Activated CD8-positive, alpha-beta memory T cell treated with anti-CD3 and anti-CD28 coated beads for 24 hours (primary cell): ENCODE measurements at places on chromosomes 3 and 15.

- DNase-seq: peak; percentile 74
These were observed 4.0 kb upstream of the SMCO1 start for GRCh38 chr3:196518966-196519717.

DNA sequence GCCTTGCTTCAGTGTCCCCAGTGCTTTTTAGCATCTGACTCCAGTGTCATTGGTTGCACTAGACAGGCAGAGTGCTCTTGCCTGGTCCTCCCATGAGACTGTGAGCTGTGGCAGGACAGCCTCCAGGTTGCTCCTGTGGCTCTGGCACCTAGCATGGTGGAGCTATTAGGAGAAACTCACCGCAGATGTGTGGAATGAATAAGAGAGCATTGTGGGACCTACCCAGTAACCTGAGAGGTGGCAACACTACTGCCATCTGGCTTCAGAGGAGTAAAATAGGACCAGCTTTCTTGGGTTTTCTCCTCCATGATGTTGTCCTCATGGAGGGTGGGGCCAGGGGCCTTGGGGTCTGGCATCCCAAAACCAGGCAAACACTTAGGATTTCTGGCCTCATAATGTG lies 183.6 kb downstream of the EPHB1 start:
- DNase-seq: no peak

DNA sequence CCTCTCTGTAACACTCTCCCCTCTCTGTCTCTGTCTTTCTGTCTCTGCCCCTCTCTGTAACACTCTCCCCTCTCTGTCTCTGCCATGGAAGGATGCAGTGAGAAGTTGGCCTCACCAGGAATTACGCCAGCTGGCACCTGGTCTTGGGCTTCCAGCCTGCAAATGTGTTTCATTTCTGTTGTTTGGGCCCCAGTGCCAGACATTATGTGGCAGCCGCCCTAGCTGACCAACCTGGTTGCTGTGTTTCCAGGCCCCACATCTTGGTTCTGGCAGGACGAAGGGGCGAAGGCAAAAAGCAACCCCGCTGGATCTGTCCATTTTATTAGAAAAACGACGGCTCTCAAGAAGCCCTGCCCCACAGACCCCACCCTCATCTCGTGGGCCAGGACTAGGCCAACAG lies 5.2 kb upstream of the ZXDC start:
- DNase-seq: no peak

DNA sequence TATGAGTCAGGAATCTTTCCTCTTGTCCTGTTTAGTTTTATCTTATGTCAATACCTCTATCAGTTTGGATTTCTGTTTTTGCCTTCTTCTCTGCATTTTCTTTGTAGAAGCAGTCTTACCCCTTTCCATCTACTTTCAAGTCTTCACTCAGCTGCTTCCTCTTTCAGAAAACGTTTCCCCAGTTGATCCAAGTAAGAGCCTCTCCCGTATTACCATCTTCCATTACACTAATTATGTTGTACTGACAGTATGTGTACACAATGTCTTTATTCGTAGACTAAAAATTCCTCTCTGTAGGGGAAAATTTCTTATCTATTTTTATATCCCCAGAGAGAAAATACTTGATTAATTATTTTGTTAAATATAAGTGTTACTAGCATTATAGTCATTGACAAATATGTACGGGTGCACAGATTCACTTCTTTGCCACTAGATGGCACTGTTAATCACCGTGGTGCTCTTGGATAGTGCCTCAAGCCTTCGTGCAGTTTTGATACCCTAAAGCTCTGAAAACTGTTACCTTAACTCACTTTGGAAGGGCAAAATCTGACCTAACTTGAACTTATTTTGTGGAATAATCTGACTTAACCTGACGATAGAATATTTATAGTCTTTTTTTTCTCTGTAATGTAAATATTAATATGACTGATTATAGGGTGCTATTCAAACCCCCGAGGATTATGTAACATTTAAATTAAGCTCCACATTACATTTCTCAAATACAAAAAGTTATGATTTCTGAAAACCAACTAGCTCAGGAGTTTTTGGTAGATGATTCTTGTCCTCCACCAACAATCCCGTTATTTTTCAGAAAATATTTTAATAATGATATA lies 74.2 kb upstream of the POU1F1 start:
- no peak for DNase-seq

DNA sequence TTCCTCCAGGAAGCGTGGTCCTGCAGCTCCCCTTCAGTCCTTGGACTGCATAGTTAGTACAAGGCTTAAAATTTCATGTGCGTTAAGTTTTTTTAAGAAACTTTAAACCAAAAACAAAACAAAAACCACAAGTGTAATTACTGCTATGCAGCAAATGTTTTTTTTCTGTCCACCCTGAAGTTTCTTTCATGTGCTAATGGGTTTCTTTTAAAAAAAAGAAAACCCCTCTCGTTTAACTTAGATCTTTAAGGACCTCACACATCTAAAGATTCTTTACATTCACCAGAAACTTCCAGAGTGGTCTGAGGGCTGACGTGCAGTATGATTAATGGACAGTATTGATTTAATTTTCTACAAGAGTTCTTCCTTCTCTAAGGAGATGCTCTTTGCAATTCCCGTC lies 72.0 kb upstream of the PYGO1 start:
- DNase-seq: no peak

DNA sequence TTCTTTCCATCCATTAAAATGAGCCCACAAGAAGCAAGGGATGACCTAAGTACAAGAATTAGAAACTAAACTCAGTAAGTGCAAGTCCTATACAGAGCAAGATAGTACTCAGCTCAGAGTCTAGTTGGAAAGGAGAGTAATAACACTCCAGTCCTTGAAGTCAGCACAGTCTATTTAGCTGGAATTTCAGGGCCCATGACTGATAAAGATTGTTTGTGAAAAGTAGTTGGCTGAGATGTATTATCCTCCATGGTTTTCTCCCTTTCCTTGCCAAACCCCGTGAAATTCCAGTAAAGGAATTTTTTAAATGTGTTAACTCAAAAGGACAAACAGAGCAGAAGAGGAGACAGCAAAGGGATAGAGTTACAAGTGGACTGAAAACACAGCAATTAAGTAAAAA lies 127.2 kb upstream of the STT3B start:
- DNase-seq: no peak

GRCh38 chr15:84991014-84991712 lies 9.5 kb downstream of the PDE8A start:
- DNase-seq: no peak

DNA sequence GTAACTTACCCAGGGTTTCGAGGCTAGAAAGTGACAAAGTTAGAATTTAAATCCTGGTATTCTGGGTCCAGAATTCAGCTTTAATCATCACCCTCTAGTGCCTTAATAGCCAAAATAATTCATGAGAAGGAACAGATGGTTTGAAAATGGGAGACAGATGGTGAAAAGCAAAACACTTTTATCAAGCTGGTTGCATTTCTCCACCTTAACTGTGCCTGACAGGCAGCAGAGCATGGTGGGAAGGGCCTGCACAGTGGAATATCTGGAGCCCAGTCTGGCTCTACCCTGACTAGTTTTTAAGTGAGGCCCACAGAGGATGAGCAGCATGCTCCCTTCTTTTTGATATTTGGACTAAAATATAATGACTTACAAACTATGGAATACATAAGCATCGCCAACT lies 35.6 kb upstream of the RASGRP1 start:
- DNase-seq: no peak

DNA sequence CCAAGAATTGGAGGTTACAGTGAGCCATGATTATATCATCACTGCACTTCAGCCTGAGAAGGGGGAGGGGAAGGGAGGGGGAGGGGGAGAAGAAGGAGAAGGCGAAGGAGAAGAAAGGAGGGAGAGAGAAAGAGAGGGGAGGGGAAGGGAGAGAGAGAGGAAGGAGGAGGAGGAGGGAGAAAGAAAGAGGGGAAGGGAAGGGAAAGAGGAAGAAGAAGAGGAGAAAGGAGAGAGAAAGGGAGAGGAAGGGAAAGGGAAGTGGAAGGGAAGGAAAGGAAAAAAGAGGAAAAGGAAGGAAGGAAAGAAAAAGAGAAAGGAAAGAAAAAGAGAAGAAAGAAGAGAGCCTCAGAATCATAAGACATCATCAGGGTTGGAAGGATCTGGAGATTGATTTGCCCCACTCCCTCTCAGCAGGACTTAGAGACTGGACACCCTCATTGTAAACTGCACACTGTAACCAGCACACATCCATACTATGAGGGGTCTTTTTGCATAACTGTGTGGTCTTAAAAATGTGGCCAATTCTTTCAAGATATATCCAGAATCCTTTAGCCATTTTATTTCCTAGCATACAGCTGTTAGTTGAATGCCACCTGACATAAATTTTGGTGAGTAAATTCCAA lies 130.9 kb downstream of the CMSS1 start:
- DNase-seq: no peak

DNA sequence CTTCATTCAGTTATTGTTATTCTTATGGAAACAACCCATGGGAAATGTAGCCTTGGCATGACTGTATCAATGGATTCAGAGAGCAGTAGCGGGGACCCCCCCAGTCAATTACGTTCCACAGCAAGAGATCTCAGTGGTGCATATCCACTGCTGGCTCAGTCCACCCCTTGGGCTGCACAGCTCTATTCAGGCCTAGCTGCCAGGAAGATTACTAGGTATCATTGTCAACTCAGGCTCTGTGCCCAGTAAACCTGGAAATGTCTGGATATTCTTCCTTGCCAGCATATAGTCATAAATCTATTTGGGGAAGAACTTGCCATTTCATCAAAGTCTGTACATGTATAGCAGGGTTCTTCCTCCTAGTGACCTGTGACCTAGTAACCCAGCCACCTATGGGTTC lies 128.1 kb upstream of the CCDC54 start:
- DNase-seq: no peak

- no peak for DNase-seq
These were observed 7.3 kb downstream of the PRR23E start for GRCh38 chr3:127200086-127200691.

DNA sequence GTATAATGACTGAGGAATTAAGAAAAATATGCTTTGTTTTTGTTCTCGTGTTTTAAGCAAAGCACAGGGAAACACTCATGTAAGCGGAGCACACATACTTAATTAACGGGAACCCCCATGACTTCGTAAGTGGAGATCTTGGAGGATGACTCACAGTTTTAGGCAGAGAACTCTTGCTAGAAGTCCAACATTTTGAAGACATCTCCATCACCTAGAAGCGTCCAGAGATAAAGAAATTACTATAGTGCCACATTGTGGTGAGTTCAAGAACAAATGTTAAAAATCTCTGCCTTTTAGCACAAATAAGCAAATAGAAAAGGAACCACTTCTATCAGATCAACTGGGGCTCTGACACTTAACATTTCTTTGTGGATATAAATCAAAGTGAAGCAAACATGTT lies 194.1 kb upstream of the ARHGEF26 start:
- DNase-seq: no peak

GRCh38 chr3:41144631-41145030 lies 54.7 kb upstream of the CTNNB1 start:
- no peak for DNase-seq

DNA sequence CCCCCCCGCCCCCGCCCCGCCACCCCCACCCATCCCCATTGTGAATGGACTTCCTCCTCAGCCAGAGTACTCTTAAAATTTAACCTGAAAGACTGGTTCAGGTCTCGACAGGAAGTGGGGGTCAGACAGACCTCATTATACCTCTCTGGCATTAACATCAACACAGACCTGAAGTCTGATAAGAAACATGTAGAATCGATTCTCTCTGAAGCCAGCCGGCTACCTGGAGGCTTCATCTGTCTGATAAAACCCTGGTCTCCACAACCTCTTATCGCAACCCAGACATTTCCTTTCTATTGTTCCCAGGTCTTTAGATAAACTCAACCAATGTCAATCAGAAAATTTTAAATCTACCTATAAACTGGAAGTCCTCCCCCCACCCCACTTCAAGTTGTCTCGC lies 42.6 kb downstream of the SLCO2A1 start:
- no peak for DNase-seq

DNA sequence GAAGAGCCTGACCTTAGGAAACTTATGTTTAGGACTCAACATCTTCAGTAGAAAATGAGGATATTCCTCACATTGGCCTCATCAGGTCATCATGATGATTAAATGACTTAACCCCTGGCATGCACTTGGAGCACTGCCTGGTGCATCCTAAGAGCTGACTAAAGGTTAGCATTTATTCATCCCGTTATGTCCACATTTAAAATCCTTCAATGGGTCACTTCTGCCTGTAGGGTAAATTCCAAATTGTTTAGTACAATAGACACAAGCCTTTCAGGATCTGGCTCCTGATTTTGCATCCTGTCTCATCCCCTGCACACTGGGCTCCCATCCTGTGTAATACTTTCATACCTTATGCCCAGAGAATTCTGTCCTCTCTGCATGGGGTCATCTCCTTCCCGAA lies 195.2 kb upstream of the MCTP2 start:
- DNase-seq: no peak

DNA sequence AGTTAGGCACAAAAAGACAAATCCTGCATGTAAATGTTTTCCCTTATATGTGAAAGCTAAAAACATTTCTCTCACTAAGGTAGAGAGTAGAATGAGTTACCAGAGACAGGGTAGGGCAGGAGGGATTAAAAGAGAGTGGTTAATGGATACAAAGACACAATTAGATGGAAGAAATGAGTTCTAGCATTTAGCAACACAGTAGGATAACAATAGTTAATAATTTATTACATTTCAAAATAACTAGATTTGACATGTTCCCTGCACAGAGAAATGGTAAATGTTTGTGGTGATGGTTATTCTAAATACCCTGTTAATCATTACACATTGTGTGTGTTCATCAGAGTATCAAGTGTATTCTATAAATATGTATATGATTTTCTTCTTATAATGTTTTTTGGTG lies 1400.7 kb downstream of the OTOL1 start:
- DNase-seq: no peak

DNA sequence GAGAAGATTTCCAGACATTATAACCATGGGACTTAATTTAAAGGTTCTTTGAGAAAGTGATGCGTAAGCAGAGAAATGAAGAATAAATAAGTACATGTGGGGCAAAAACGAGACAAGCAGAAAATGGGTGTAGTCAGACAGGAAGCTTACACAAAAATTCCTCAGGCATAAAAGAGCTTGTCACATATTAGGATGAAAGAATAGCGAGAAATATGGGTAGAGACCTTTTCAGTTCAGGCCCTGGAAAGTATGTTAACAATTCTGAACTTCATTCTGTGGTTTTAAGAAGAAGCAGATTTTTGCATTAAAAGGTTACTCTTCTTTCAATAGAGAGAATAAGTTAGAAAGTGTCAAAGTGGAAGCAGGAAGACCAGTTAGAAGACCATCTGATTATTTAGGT lies 352.4 kb downstream of the ROBO1 start:
- DNase-seq: no peak

- no peak for DNase-seq
These were observed 68.7 kb upstream of the MAP4 start for GRCh38 chr3:48084929-48085328.

DNA sequence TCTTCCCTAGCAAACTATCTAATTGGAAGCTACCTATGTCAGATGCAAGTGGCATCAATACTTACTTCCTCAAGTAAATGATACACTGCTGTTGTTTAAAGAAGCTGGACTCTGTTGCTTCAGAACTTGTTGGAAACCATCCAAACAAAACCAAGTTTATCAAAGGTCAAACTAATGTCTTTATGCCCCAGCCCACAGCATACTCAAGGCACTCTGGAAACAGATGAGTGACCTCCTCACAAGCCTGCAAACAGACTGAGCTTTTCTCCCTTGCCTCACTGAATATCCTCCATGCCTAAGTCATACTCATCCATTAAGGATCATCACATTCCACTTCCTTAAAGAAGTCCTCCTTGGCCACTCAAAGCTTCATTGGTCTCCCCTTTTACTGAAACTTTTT lies 107.4 kb upstream of the ACP3 start:
- DNase-seq: no peak

GRCh38 chr3:31911643-31912042 lies 69.4 kb downstream of the OSBPL10 start:
- no peak for DNase-seq

GRCh38 chr3:60760145-60760544 lies 491.1 kb downstream of the FHIT start:
- no peak for DNase-seq
